ENCODE measurements at places on chromosomes 1 and 21.

GRCh38 chr1:226083302-226084101 lies 21.0 kb downstream of the H3-3A start:
- DNase-seq, result peak; percentile 86

- no peak for DNase-seq
These were observed 113.5 kb downstream of the OMA1 start for GRCh38 chr1:58432851-58433668.

GRCh38 chr1:2607641-2608091 lies 21.1 kb downstream of the PRXL2B start:
- no peak for DNase-seq

- no peak for DNase-seq
These were observed 171.3 kb downstream of the RERE start for GRCh38 chr1:8646189-8646588.

DNA sequence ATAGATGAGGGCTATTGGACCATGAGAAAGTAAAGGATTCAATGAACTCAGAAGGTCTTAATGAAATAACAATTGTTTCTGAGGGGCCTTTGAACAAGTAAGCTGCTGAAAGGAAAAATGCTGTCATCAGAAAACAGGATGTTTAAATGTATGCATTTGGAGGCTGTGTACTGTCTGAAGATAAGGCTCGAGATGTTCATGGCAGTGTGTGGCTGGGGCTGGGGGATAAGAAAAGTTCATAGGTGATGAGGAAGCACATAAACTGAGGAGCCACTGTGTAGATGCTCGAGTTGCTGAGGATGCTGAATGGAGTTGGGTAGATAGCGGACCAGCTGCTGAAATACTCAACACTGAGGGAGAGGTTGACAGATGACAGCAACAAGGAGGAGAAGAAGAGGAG lies 17.8 kb downstream of the THEM4 start:
- no peak for DNase-seq

GRCh38 chr1:26690157-26690556 lies 5.7 kb upstream of the ARID1A start:
- no peak for DNase-seq

DNA sequence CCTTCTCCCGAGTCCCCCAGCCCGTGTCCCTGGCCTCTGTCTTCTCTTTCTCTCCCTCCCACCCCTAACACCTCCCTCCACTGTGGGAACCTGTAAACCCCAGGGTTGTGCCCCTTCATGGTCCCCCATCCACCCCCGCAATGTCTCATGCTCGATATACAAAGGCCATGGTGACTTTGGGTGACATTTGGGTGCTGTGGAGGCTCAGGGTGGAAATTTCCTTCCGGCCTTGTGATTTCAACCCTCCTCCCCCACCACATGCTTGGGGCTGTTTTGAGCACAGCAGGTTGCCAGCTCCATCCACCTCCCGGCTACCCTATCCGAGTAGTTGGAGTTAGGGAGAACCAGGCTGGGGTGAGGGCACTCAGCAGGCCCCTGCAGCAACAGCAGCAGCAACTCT lies 25.7 kb upstream of the VPS13D start:
- no peak for DNase-seq

DNA sequence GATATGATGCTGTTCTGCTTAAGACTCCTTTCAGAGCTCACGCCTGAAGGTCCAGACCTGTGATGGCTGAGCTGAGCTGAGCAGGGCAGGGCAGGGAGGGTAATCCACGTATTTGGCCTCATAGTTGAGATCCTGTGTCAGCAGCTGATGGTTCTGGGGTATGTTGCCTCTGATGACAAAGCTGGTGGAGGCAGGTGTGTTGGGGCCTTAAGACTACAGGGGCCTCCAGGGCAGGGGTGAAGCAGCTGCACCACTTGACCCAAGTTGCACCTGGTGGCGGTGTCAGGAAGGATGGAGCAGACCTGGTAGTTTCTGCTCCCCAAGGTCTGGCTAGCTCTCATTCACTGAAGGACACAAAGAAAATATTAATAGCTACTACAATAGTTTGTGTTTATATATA lies 57.0 kb downstream of the FCRL5 start:
- no peak for DNase-seq

DNA sequence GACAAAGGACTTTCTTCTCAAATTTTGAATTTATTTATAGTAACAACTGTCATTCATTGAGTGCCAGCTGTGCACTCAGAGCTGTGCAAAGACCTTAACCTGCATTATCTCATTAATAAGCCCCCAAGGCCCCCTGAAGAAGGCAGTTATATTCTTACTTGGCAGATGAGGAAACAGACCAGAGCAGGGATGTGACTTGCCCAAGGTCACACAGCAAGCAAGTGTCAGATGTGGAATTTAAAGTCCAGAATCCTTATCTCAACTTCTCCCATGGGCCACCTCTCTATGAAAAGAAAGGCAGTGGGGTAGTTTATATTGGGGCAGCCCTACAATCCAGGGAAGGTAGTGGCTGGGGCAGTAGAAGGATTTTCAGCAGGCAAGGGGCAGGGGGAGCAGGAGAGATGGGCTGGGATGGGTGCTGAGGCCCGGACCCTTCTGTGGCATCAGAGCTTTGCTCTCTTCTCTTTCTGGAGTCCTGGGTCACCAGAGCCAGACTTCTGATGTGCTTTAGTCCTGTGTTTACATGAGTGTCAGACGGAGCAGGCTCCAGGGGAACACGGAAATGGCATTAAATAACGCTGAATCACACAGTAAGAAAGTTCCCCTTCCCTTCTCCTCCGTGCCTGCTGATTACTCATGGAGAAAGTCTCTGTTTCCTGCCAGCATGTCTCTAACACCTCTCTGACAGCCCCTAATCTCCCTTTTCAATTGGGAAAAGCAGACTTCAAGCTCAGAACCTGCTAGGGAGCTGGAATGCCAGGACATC lies 39.5 kb downstream of the EPHB2 start:
- no peak for DNase-seq

DNA sequence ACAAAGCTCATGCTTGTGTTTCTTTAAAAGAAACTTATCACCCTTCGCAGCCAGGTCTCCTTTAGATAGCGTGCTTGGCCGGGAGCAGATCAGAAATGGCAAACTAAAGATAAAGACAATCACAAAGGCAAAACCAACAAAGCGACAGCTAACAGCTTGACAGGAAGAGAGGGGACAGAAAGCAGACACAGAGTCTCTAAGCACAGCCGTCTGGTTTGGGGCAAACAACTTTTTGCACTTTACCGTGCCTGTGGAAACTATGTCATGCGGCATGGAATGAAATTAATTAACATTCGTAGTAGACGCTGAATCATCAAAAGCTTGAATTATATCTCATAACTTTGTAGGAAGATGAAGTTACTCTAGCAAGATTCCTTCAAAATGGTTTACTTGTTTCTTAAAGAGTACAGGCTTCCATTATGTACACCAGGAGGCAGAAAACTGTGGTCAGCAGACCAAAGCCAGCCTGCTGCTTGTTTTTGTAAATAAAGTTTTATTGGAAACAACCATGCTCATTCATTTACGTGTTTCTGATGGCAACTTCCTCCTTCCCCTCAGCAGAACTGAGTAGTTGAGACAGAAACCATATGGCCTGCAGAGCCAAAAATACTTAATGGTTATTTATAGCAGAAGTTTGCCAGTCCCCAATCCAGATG lies 183.2 kb downstream of the KIF26B start:
- no peak for DNase-seq

- DNase-seq, result no peak
These were observed 7.1 kb downstream of the CYB561D1 start for GRCh38 chr1:109500941-109501381.

DNA sequence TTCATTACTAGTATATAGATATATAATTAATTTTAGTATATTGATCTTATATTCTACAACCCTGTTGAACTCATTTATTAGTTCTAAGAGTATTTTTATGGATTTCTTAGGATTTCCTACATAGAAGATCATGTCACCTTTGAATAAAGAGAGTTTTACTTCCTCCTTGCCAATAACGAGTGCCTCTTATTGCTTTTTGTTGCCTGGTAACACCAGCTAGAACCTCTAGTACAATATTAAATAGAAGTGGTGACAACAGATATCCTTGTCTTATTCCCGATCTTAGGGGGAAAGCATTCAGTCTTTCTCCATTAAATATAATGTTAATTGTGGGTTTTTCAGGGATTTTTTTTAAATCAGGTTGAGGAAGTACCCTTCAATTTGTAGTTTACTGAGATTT lies 40.8 kb downstream of the WNT2B start:
- no peak for DNase-seq

- no peak for DNase-seq
These were observed 44.1 kb upstream of the DOCK7 start for GRCh38 chr1:62732331-62732730.

GRCh38 chr21:17699524-17700189 lies 87.0 kb upstream of the BTG3 start:
- DNase-seq, result no peak

DNA sequence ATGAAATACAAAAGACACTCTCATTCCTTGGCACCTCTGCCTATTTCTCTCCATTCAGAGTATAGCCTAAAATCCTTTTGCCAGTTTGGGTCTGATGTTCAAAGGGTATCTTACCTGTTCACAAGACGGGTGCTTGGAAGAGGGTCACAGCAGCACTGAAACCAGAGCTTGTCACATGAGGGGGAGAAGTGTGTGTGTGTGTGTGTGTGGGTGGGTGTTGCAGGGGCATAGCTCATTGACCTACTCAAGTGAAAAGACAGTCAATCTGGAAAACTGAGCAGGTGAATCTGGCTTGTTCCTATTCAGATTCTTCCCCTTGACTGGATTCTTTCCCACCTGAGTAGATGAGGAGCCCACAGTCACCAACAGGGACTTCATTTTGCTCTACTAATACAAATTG lies 63.9 kb downstream of the KCTD3 start:
- DNase-seq, result no peak

GRCh38 chr1:116515702-116516101 lies 55.1 kb downstream of the CD58 start:
- no peak for DNase-seq

- no peak for DNase-seq
These were observed 18.7 kb downstream of the RAP1A start for GRCh38 chr1:111638320-111638719.

DNA sequence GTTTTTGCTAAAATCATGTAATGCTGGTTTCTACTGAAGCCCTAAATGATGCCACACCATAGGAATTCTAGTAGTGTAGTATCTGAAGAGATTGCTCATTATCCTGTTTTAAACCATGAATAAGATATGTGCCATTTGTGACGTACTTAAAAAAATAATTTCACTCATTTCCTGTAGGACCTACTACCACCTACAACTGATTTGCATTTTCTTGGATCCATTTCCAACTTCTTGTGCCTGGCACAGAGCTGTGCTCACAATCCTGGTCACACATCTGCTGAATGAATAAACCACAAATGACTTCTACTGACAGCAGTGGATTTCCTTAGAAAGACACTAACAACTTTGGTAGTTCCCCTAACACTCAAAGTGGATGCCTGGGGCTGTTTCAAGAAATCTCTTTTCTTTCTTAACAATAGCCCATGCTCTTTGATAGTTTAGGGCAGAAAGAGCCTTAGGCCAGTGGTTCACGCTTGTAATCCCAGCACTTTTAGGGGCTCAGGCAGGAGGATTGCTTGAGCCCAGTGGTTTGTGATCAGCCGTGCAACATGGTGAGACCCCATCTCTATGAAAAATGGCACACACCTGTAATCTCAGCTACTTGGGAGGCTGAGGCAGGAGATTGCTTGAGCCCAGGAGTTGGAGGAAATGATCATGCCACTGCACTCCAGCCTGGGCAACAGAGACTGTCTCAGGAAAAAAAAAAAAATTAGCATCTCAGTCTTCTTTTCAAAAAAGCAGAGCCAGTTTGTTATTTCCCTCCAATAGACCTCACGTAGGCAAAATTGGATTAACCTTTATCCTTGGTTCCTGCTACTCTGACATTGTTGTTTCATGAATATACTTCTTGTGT lies 13.0 kb upstream of the BATF3 start:
- DNase-seq, result no peak

GRCh38 chr1:34822202-34822601 lies 29.4 kb downstream of the GJA4 start:
- no peak for DNase-seq

- no peak for DNase-seq
These were observed 595 bp upstream of the DDR2 start for GRCh38 chr1:162631546-162632191.

DNA sequence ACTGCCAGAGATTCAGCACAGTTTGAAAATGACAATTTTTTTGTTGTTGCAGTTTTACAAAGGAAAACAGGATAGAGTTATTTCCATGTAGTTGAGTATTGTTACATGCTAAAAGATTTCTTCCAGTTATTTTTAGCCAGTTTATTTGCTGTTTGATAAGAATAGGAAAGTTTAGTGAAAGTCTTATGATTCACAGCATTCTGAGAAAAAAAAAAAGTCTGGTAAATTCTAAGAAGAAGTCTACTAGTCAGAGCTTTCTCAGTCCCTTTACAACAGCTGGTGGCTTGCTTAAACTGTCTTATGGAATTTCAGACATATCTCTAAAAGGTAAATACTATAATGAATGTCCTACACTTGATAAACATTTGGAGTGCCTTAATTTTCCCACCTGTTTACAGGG lies 341.7 kb downstream of the DSCAM start:
- DNase-seq, result no peak

GRCh38 chr1:4018466-4019146 lies 118.5 kb upstream of the C1orf174 start:
- DNase-seq, result no peak

Measured in activated CD4-positive, alpha-beta T cell treated with anti-CD3 and anti-CD28 coated beads, Interleukin-2, amount 50 U/mL, for 24 hours (primary cell).